ENCODE measurements at places on chromosomes 1 and 21.

GRCh38 chr1:64935551-64936155 lies 30.7 kb downstream of the JAK1 start:
- DNase-seq: no peak

DNA sequence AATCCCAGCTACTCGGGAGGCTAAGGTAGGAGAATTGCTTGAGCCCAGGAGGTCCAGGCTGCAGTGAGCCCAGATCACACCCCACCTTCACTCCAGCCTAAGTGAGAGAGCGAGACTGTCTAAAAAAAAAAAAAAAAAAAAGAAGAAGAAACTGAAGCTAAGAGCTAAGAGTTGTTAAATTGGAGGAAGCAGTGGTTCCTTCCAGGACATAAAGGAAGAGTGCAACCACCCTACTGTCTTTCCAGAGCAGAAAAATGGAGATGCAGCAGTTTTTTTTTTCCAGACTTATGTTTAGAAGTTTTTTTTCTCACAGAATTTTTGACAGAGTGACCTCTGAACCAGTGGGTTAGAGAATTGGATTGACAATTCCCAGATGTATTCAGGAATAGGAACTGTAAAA lies 88.7 kb downstream of the HLX start:
- DNase-seq: no peak

GRCh38 chr1:13703558-13704490 lies 3.8 kb downstream of the PRDM2 start:
- no peak for DNase-seq

GRCh38 chr1:41152622-41153044 lies 89.5 kb downstream of the SCMH1 start:
- no peak for DNase-seq

GRCh38 chr1:4010814-4011605 lies 110.9 kb upstream of the C1orf174 start:
- DNase-seq: no peak

DNA sequence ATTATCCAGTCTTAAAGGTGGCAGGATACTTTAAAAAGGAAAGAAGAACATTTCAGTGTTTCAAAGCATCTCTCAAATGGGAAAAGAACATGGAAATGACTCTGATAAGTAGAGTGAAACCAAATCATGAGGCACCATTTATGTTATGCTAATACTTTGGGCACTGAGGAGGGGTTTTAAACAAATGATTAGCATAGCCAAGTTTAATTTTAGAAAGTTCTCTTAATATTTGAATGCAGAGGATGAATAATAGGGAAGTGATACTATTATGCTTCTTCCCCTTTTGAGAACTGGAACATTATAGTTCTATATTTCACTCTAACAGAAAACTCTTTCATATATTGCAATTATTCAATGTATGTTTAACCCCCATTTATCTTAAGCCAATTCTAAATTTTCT lies 1181.9 kb upstream of the PRMT6 start:
- no peak for DNase-seq

GRCh38 chr1:234495231-234495990 lies 16.4 kb upstream of the TARBP1 start:
- DNase-seq: peak; percentile 28

- no peak for DNase-seq
These were observed 6.6 kb upstream of the GSTM5 start for GRCh38 chr1:109705411-109705810.

DNA sequence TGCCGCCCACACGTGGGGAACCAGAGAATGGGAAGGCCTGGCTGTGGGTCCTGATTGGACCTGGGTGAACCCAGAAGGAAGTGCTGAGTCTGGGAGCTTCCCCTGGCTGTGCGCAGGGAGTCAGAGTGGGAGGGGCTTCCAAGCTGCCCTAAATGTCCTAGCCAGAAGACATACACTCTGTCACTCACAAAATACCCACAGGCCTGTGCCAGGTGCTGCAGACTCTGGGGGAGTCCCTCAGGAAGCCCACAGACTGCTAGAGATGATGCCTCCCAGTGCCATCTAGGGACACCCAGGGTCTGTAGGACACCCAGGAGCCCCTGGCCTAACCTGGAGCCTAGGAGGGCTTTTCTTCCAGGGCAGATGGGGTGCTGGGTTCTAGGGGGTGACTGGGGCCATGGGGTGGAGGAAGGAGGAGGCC lies 33.7 kb upstream of the LRP8 start:
- DNase-seq: no peak

- DNase-seq: peak; percentile 62
These were observed 61.4 kb downstream of the OLFML2B start for GRCh38 chr1:161962091-161962887.

DNA sequence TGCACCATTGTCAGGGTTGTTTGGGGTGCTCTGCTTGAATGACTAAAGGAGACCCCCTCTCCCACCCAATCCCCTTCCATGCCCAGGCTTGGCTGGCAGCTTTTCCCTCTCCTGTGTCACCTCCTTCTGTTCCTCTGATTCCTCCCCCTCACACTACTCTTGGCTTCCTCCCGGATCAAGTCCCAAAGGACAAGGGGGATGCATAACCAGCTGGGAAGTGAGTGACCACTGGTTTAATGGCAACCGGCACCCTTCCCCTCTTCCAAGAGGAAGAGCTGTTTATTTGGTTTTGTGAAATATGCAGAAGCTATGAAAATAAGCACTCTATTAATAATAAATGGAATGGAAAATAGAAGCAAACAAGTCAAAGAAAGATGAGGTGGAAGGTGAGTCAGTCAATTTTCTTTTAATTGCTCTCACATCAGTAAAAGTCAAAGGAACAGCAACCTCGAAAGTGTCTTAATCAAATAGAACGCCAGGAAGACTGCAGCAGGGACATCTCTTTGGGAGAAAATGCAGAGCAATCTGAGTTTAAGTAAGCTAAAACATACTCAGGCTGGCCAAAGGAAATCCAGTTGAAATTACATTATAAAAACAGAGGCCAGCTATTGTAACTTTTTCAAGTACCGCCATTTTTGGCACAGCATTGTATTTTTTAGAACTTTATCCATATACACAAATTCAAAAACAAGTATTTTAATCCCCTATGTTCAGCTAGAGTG lies 322.5 kb downstream of the SIPA1L2 start:
- no peak for DNase-seq

DNA sequence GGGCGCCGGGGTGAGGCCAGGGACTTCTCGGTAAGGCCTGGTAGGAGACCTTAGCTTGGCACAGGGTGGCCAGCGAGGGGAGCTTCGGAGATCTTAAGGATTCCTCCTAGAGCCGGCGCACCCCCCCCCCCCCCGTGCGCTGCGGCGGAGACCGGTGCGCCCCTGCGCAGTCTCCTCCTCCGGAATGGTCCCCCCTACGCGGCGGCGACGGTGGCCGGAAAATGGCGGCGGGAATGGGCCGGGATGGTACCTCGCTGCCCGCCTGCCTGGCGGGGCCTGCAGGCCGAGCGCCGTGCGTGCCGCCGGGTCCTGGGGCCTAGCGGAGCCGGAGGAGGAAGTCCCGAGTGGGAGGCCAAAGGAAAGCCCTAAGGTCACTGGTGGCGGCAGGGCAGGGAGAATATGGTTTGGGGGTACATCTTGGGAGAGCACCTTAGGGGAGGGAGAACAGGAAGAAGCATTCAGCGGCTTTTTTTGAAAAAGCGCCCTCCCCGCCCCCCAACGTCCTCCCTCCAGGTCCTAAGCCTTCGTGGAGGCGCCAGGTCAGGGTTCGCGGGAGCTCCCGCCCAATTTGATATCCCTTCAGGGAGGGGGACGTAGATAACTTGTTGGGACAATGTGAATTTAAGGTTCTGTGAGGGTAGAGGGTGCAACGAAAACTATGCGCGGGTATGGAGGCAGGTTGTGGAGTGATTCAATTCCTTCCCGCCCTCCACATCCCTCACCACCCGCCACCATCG lies 429 bp downstream of the SRRM1 start:
- peak; percentile 64 for DNase-seq

DNA sequence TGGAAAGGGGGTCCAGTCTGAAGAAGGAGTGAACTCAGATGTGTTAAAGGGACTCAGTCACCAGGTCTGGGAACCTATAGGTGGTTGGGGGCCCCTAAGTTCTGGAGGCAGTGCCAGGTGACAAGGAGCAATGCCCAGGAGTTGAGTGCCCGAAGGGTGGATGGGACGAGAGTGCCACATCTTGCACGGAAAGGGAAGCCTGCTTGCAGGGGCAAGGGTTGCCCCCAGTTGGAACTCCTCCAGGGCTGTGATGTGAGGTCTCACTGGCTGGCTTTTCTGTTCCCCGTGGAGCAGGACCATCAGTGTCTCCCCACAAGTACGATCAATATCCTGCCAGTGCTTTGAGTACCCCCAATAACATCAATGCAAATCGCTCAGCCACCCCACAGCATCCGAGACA lies 107.3 kb downstream of the TOMM20 start:
- DNase-seq: no peak

GRCh38 chr1:66412704-66413103 lies 121.2 kb upstream of the SGIP1 start:
- no peak for DNase-seq

- DNase-seq: no peak
These were observed 17.7 kb upstream of the ADGRB2 start for GRCh38 chr1:31781756-31782371.

DNA sequence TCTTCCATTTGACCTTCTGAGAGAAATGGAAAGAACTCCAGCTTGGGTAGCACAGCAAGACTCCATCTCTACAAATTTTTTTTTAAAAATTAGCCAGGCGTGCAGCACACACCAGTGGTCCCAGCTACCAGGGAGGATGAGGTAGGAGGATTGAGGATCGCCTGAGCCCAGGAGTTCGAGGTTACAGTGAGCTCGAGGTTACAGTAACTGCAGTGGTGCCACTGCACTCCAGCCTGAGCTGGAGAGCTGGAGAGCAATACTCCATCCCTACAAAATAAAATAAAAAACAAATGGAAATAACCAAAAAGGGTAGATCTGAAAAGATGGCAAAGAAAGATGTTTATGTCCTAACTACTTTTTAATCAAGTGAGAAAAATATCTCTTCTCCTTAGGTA lies 14.5 kb downstream of the POGZ start:
- DNase-seq: no peak

GRCh38 chr21:38350684-38351083 lies 93.9 kb downstream of the KCNJ15 start:
- no peak for DNase-seq

GRCh38 chr1:8580566-8580965 lies 236.9 kb downstream of the RERE start:
- DNase-seq: no peak

DNA sequence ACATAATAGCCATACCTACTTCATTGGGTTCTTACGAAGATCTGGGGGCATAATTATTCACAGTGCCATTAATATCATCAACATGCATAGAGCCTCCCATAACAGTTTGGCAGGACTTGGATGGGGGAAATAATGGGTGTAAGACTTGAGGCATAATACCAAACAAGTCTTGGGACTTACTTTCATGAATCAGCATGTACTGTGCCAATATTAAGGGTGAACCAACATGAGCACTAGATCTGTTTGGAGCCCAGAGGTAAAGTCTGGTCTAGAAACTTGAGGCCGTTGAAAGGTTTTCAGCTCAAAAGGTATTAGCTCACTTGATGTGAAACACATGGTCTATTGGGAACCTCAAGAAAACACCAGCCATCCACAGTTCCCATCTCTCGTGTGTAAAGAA lies 56.7 kb upstream of the ZC3H11B start:
- DNase-seq: no peak

DNA sequence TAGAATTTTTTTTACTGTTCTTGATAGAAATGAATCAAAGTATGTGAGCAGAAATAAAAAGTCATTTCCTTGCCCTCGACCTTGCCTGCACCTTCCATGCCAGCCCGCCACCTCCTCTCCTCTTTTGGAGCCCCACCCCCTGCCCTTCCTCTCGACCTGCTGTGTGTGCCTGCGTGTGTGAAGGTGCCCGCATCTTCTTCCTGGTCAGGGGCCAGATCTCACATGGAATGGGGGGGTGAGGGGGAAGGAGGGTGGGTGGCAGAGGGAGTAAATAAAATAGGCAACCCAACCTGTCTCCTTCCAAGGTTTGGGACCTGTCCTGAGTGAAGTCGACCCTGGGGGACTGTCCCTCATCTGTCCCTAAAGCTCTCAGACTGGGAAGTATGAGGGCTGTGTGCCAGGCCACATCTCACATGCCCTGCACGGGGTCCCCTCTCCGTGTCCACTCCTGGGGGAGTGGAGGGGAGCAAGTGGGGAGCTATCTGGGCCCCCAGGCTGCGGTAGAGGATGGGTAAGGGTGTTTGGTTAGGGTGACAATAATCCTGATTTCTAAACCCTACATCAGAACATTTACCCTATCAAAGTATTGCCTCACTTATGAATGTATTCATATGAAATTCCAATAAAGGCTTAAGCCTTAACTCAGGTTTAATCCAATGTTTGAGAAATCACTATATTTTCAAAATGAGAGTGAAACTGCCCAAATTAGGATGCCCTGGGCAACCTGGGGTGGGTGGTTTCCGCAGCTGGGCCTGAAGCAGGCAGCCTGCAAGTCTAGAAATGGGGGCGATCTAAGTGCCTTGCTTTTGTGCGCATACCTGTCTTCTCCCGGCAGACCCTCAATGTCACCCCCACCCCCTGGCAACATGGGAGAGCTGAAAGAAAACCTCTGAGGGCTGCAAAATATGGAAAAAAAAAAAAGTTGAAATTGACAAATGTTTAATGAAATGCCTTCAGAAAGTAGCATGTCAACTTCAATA lies 15.4 kb downstream of the AMPD2 start:
- no peak for DNase-seq

DNA sequence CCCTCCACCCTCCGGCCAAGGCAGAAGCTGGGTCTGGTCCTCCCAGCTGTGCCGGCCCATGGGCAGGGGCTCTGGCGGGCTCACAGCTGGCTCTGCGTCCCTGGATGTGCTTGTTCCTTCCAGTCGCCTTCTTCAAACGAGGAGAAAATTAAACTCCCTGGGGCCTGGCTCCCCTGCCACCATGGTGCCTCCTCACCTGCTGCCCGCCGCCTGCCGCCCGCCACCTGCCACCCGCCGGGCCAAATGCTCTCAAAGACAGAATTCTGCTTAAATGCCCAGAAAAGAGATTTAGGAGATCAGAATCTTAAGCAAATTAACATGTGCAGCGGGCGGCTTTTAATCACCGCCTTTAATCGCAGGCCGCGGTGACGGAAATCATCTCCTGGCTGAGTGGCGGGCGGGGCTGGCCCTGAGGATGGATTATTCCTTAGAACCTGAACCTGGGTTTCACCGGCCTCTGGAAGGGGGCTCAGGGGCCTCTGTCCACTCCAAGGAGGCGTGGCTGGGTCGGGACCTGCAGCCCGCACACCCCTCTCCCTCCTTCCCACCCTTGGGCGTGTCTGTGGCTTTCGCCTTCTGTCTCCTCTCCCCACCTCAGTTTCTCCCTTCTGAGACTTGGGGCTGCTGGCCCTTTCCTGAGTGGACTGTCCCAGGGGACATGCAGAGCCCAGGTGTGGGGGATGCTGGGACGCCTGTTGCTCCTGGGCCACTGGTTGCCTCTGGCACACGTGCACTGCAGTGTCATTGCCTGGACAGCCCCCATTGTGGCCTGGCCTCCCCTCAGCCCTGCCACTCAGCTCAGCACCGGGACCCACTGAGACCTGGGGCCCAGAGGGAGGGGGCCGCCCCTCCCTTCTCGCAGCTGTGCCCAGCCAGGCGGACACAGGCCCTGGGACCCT lies 10.5 kb upstream of the PLCH2 start:
- DNase-seq: no peak

Measured in stimulated activated CD4-positive, alpha-beta T cell treated with anti-CD3 and anti-CD28 coated beads, Interleukin-15, amount 100 ng/mL, for 24 hours (primary cell).